Stimulated activated CD4-positive, alpha-beta T cell treated with anti-CD3 and anti-CD28 coated beads, TNF-alpha, amount 100 ng/mL, for 4 hours (primary cell): ENCODE measurements at places on chromosomes 12 and 14.

DNA sequence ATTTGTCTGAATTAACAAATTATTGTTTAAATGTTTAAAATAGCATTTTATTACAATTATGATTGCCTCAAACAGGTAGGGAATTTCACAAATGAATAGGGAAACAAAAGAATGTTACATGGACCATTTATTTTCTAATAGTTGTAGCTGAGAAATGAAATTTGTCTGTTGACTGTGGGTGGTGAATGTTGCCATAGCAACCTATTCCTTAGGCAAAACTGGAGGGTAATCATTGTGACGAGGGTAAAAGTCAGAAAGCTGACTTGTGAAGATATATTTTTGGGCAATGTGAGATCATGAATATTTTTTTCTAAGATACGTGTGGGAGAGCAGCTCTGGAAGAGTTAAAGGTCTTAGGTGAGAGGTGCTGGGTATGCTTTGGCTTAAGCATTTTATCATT, 24.2 kb upstream of the CLEC14A start:
- DNase-seq = no peak

DNA sequence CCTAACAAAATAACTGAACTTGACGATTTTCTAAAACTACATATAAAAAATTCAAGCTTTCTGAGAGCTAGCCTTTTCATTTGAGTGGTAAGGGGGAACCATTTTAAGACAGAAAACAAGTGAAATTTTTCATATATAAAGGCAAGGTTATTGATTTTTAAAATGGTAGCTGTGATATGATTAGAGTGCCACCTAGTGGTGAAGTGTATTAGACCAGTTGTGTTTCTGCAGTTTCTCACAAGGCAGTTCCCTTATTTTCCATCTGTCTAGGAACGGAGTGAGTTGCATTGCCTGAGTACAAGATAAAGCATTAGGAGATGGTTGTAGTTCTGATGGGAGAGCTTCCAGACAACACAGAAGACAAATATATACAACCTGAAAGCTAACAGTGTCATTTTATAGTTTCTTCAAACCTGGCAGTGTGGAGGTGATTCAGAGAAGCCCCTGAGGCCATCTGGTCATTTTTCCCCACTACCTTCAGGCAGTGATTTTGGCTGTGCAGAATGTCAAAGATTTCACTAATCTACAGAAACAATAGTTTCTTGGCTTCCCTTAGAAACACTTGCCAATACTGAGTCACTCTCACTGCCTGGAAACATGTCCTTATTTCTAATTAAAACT, 180.8 kb downstream of the C12orf50 start:
- DNase-seq = no peak

DNA sequence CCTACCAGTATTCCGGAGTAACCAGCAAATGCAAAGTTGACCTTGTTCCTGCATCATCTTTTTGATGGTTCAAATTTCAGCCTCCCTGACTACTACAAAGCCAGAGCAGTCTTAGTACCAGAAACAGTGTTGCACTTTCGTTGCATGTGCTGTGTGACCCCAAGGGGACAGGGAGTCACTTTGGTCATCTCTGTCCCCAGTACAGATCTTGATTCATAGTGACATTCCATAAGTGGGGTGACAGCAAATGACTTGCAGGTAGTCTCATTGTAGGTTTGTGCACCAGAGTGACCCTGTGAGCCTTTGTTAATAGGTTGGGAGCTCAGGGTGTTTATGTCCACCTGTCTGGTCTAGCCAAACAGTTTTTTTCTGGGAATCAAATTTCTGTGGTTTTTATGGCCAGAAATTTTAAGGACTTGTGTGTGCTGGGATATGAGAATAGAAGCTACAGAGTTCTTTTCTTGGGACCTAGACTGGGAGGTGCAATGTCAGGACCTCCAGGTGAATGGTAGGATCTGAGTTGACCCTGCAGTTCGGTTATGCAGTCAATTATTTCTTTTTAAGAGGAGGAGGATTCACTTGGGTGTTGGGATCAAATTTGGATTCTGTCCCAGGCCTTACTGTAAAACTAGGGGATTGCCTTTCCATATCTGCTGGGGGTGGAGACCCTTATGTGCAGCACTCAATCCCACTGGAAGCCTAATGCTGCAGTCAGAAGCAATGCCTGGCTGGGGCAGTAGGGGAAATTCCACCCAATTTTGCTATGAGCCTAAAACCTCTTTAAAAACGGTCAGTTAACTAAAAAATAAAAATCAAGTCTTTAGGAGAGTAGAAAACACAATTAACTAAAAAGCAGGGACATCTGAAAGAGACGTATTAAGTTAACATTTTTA, 10.1 kb downstream of the EIF5 start:
- no peak for DNase-seq

DNA sequence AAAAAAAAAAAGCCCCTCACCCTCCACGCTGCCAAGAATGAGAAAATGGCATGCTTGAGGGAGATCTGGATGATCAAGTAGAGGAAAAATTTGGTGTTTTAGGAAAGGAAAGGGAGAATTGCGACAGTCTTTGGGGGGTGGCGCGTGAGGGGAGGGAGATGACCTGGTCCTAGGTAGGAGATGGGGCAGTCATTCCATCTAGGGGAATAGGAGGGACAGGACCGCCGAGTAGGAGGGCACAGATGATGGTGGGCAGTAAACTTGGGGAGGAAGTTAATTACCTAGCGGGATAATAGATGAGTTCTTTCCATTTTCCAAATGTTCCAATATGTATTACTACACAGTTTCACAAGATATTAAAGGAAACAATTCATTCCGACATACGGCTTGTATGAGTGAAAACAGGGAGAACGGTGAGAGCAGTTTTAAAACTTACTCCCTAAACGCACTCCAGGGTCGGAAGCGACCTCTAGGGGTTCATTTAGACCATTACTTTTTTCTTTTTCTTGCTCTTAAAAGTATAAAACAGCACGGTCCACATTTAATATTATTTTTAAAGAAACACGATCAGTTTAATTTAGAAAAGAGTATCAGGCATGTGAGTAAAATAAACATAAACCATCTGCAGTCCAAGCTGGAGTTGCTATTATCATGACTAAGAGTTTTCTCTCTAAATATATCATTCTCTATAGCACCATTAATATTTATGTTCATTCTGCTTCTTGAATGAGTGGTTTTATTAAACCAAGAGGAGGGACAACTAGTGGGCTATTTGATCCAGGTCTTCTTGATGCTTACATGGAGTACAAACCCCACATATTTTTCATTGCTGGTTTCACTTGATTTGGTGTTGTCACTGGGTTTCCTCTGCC, 3.0 kb upstream of the FNTB start:
- DNase-seq = no peak

DNA sequence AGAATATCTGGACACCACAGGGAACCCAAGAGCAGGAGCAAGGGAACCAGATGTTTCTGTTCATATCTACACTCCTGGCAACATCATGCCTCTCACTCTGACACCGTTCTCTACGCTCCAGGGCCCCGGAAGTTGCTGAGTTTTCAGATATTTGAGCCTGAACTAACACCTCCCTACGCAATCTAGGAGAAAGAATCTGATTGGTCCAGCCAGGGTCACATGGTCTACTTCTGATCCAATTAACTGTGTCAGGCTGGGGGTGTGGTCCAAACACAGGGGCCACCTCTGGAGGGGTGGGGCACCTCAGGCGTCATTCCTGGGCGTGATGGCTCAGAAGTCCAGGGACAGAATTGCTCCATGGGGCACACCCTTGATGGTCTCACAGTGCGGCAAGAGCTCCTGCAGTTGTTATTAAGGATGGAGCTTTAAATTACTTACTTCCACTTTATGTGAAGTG, 165.5 kb downstream of the PTPN11 start:
- no peak for DNase-seq

DNA sequence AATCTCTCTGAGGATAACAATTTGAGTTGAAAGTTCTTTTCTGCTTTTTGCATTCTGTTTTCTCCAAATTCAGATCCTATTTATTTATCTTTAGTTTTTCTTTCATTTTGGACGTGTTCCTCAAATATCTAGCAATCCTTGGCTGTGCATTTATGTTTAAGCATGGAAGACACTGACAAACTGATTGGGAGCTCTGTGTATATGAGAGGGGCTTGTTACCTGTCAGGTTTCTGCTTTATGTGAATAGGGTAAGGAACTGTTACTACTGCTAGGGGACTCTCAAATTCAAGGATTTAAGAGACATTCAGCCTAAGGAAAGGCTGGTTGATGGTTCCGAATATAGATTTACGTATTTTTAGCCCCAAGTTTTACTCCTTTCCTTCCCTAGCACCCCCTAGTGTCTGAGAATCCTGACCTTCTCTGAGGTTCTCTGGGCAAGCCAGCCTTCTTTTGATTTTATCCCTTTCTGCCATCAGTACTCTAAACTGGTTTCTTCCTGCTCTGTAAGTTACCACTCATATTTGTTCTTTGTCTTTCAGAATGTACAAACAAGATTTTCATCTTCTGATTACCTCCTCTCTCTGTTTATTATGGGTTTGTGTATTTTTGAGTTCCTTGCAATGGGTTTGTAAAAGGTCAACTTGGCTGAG, 30.5 kb downstream of the YLPM1 start:
- DNase-seq = no peak

GRCh38 chr12:124654666-124655047, 87.2 kb upstream of the NCOR2 start:
- no peak for DNase-seq

- no peak for DNase-seq
These were observed 104.5 kb upstream of the FRMD6 start for GRCh38 chr14:51547260-51547659.

GRCh38 chr14:64628940-64629408, 75.2 kb upstream of the PLEKHG3 start:
- no peak for DNase-seq

GRCh38 chr12:50085615-50086072, 502 bp downstream of the SMARCD1 start:
- DNase-seq = no peak

DNA sequence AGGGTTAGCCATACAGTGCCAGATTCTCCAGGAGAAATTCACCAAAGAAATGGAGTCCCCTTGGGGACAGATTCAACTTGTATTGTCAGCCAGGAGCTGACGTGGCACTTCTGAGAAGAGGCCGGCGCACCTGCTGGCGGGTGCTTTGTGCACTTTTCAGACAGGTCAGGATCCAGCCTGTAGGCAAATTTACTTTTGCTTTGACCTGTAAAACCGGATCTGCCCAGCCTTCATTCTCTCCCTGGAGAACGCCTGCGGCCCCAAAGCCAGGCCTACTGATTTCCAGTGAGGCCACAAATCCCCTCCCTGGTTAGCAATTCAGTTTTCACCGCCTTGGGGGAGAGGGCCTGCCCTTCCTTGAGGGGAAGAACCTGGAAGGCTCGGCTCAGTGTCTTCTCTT, 17.4 kb downstream of the P2RX4 start:
- DNase-seq = no peak

GRCh38 chr12:101375573-101375972, 32.0 kb downstream of the ARL1 start:
- DNase-seq = no peak

- no peak for DNase-seq
These were observed 12.7 kb downstream of the CCDC197 start for GRCh38 chr14:94009767-94010166.

- no peak for DNase-seq
These were observed 249.1 kb upstream of the E2F7 start for GRCh38 chr12:77314378-77315052.

GRCh38 chr14:53064475-53064874, 88.6 kb downstream of the DDHD1 start:
- no peak for DNase-seq

DNA sequence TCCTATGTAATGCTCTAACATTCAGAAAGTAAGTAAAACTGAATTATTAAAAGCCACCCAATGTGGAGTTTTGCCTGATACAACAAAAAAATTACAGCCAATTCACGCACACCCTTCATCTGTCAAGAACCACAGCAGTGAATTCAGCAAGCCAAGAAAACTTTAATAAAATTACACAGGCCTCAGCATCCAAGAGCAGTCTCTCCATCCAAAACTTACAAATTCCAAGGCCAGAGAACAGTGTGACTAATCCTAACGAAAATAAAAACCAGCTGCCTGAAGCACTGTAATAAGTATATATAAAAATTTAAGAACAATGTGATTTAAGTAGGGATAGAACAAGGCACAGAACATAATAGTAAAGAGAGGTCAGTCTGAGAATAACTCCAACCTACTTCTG, 54.2 kb downstream of the SIX6 start:
- DNase-seq = no peak

DNA sequence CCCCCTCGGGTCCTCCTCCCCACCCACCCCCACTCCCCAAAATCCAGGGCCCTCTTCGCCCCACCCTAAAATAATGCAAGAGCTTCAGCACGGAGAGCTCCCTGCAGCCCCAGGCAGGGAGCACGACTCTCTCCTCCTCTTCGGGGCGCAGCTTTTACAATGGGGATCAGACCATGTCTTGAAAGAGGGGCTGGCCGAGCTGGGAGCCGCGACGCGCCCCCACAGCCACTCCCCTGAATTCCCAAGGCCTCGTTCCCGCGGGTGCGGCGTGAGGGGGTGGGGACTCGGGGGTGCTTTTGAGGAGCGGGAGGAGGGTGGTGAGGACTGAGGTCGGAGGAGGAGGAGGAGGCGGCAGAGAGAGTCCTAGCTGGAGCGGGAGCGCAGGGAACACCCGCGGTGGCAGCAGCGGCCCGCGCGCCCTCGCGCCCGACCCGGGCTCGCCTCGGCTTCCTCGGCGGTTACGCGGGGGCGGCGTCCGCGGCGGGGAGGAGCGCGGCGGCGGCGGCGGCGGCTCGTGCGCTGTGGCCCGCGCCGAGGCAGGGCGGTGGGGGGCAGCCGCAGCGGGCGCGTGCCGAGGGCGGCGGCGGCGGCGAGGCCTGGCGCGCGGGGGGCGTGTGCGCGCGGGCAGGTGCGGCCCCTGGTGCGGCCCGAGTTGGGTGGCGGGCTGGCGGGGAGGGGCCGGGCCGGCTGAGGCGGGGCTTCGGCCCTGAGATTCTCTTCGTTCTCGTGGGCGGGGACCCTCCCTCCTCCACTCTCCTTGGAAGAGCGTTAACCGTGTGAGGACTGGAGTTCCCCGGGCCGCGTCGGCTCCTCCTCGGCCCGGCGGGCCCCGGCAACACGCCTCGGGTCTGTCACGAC, at the start of gene ANKS1B:
TSS of gene ANKS1B (minus strand) at position 666 of the 858 bp plus-strand sequence. CDS start 699 bp downstream, outside the sequence.
- DNase-seq = no peak

DNA sequence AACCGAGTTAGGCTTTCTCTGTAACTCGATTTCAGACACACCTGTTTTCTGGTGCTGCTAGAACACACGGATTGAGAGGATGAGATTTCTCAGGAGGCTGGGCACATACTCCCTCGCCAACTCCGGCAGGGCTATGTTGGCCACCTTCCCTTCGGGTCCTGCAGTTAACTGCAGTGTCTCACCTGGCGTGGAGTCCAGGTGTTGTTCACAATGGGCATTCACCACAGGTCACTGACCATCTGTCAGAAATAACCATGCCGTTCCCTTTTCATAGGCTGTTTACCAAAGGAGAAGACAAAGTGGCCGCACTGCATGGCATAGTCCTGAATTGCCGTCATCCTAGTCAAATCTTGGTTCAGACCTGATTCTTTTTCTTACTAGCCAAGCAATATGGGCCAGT, 5.5 kb upstream of the KCNH3 start:
- DNase-seq = no peak

- DNase-seq = no peak
These were observed 16.9 kb downstream of the BDKRB1 start for GRCh38 chr14:96272777-96273473.
